Nephron progenitor cell (in vitro differentiated cells): ENCODE measurements at places on chromosomes 7 and 10.

- DNase-seq, result no peak
Measured at GRCh38 chr10:47318706-47319105, 3.5 kb upstream of the GDF2 start.

DNA sequence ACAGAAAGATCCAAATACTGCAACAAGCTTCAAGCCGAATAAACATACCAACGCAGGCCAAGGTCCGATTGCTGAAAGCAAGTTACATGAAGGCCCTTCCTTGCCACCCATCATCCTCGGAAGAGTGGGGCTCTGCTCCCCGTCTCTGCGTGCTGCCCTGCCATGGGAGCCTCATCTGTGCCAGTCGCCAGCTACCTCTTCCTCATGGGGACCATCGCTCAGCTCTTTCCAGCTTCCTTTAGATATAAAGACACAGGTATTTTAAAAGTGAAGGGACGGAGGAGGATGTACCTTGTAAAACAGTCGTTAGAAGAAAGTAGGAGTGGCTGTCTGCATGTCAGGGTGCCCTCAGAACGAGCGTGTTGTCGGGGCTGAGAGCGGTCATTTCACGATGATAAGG lies 114.9 kb downstream of the INPP5A start:
- no peak for DNase-seq

DNA sequence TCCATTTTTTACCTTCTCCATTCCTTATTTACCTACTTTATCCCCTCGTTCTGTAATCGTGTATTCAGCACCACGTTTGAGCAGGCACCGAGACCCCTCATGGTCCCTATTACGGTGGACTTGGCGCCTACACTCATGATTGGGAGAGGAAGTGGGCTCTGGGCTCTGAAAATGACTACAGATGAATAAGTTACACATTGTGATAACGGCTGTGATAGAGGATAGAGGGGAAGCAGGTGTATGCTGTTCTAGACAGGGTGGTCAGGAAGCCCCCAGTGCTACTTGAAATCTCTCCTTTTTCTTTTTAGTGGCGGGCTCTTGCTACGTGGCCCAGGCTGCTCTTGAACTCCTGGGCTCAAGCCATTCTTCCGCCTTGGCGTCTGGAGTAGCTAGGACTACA lies 59.8 kb downstream of the CAMK1D start:
- DNase-seq, result no peak

DNA sequence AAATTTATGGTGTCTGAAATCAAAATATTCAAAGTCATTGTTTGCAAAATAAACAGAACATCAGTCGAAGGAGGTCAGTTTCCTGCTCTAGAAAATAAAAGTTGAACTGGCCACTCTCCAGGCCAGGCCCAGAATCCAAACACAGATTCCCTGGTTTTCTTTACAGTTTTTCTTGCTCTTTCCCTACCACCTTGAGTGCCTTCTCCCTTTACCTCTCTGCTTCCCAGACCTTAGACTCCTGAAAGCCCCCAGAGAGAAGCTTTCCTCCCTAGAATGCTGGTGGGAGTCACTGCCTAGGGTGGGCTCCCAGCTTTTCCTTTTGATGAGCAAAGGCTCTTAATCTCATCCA lies 6.1 kb downstream of the DNTT start:
- DNase-seq, result no peak

DNA sequence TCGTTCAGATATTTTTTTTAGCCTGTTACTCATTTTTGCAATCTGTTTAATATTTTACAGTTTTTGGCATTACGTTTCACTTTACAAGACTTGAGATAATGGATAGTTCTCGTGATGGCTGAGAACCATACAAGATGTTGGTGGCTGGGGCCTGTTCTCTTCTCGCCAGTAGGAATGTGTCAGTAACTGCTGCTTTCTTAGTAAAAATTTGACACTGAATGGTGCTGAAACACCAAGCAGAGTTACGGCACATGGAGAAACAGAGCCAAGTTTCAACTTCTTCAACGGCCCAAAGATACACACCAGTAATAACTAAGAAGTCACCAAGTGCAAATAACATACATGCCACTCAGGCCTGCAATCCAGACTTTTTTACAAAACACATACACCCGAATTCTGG lies 130.4 kb downstream of the NRP1 start:
- DNase-seq, result no peak

DNA sequence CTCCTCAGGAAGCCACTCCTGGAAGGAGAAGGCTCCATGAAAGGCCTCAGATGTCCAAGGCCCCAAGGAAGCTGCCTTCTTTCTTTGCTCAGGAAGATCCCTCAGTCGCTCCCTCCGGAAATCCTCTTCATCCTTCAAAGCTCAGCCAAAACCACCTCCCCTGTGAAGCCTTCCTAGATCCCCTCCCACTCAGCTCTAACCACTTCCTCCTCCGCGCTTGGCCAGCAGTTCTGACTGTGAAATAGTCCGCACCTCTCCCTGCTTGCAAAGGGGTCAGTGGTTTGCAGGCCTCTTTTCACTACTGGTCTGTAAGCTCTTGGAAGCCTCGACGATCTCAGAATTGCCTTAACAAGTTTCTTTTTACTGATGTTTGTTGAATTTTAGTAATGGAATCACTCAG lies 23.9 kb downstream of the PYROXD2 start:
- DNase-seq, result no peak

- peak; percentile 6 for DNase-seq
Measured at GRCh38 chr10:85043207-85043606, 714.8 kb downstream of the CCSER2 start.

- DNase-seq, result no peak
Measured at GRCh38 chr7:73682745-73683055, 553 bp downstream of the DNAJC30 start.

DNA sequence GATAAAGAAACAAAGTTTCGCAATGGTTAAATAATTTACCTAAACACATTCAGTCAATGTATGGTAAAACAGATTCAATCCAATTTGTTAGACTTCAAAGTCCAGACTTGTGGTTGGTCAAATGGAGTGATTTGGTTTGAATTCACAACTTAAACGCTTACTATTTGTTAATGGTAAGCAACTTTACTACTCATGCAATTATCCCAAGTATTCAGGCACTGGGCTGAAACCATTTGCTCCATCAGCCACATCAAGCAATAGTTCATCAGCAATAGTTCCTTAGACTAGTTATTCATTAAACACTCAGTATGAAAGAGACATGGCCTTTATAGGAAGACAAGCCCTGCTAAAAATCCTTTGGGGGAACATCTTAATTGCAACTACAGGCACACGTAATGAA lies 253.0 kb downstream of the AGMO start:
- no peak for DNase-seq
